NCI-H1436 (cell line): ENCODE measurements at places on chromosomes 7 and 10.

- DNase-seq = no peak
These were observed 193.6 kb downstream of the MAD1L1 start for GRCh38 chr7:2038931-2039728.

DNA sequence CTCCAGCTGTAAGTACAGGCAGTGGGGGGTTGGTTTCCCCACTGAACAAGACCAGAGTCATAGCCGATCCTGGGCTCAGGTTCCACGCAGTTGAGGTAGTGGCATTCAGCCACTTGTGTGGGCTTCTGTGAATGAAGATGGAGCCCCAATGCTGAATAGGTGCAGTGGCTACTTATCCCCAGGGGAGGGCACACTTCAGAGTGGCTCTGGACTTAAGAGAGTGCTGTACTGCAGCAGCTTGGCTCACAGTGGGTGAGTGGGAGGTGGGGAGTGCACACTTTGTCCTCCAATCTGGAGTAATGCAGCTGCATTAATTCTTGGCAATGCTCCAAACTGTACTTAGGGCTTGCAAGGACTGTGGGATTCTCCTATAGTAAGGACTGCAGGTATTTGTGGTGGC, 81.9 kb downstream of the BUB3 start:
- no peak for DNase-seq

DNA sequence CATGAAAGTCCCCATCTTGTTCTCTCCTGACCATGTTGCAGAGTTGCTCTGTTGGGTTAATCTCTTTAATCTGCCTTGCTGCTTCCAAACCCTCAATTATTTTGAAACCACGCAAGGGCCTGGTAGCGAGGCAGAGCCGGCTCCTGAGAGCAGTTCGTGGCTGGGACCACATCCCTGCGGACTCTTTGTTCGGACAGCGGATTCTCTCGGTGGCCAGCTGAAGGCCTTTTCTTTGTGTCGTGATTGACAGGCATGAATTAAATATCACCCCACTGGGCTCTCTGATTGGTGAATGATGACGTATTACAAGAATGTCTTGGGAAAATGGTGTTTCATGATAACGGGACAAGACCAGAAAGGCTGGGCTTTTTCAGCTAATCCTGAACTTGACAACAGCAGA, 66.9 kb upstream of the ARHGAP21 start:
- DNase-seq = no peak

DNA sequence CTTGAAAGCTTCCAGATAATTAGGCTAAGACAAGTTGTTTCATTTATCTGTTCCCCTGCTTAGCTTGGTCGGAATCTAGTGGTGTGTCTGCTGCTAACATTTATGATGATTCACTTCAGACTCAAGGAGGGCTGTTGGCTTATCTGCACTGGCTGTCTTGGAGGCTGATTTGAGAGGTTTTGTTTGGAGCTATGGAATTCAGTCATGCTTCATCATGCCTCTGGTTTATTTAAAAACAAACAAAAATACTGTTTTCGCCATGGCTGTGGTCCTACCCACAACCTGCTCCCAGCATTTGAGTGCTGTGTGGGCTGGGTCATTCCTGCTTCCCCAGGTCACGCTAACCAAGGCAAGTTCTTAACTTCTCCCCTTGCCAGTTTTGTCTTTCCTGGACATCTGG, 11.7 kb upstream of the ARPC1B start:
- DNase-seq = no peak

DNA sequence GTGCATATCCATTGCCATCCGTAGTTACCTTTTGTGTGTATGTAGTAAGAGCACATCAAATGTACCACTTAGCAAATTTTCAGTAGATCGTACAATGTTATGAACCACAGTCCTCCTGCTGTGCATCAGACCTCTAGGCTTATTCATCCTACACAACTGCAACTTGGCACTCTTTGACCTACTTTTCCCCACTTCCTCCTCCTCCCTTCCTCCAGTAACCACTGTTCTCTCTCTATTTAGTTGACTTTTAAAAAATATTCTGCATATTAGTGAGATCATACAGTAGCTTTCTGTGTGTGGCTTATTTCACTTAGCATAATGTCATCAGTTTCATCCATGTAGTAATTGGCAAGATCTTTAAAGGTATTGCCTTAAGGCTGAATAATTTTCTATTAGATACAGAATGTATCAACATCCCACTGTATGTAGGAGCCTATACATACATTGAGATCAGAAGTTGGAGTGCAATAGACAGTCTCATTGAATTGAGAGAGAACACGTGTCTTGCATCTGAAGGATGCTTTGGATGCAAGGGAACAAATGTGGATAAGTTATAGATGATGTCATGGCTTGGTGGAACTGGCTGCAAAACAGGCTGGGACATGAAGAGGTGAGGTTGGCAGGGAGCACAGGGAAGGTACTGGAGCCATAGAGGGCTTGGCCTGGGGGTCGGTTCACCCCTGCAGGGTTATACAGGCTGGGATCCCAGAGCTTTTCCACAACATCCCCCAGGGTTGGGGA, 83.0 kb upstream of the FAM180A start:
- DNase-seq = no peak

- no peak for DNase-seq
These were observed 198.0 kb downstream of the TNS3 start for GRCh38 chr7:47383696-47384445.

DNA sequence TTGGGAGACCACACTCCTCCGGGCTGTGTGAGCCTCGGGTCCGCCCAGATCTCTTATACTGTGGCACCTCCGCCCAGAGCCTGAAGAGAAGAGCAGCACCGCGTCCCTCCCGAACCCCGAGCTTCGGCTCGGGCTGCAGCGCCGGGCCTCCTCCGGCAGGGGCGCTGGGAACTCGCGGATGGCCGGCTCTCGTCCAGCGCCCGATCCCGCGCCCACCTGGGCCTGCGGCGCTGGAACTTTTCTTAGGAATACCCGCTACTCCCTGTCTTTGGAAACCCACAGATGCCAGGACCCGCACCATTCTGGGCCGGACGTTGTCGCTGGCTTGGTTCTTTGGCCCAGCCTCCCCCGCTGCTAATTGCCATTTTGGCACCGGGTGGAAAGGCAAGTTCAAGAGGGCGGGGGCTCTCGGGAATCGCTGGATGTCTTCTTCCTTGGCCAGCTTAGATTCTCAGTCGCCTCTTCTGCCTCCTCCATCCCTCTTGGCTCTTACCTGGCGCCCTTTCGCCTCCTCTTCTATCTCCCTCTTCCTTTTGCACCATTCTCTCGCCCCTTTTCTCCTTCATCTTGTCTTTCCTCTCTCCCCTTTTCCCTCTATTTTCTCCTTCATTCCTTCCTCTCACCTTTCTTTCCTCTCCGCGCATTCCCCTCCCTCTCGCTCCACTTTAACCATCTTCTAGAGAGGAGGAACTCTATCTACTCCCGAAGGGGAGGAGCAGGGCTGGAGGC, 2.1 kb upstream of the SORCS3 start:
- peak; percentile 51 for DNase-seq

- DNase-seq = no peak
These were observed 116.2 kb downstream of the AVL9 start for GRCh38 chr7:32611201-32612099.

DNA sequence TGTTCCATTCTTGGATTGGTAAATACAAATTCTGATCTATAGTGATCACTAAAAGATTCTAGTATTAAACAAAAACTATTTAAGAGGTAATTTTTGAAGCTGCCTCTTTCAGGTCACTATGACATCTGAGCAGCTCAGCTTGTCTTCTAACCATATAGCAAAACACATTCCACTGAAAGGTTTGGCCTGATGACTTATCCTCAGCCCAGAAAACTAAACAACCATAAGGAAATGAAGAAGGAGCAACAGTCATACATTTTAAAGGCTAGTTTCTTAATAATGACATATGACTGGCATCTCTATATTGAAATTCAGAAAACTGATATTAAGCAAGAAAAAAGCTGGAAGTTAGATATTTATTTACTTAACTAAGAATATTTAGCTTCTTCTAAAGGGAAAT, 24.6 kb downstream of the NT5C2 start:
- DNase-seq = no peak

DNA sequence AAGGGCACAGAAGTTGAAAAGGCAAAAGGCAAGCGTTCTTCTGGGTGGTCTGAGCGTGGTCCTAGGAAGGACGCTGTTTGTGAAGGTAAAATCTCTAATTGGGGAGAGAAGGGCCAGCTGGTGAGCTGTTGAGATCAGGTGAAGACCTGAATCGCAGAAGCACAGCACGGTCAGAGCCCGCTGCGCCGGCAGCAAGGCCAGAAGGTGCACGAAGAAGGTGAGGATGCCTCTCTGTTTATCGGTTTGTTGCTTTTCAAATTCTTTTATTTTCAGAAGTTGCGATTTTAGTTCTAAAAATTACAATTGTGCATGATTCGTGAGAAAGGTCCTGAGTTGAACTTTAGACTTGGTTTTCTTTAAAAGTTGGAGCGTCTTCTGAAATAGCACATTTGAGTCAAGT, 247.8 kb upstream of the FOXK1 start:
- no peak for DNase-seq

DNA sequence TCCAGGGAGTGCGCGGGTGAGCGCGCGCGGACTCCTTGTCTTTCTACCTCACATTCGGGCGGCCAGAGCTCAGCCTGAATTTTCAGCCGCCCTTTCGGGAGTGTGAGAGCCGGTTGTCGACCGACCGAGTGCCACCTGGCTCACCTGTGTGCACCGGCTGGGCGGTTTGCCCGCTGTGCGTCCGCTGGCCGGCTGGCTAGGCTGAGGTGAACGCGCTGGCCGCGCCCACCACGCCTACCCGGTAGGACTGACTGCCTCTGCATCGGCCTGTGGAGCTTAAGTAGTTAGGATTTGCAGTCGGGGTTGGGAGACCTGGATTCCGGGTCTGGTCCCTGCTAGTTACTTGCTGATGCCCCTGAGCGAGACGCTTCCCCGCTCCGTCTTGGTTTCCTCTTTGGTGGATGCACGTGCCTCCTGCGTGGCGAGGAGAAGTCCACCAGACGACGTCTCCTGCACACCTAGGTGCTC, 553 bp downstream of the TSPAN15 start:
- DNase-seq = no peak

- no peak for DNase-seq
These were observed 52.7 kb upstream of the APBB1IP start for GRCh38 chr10:26385443-26385842.

- no peak for DNase-seq
These were observed 97.8 kb downstream of the CDK14 start for GRCh38 chr7:90693939-90694338.

DNA sequence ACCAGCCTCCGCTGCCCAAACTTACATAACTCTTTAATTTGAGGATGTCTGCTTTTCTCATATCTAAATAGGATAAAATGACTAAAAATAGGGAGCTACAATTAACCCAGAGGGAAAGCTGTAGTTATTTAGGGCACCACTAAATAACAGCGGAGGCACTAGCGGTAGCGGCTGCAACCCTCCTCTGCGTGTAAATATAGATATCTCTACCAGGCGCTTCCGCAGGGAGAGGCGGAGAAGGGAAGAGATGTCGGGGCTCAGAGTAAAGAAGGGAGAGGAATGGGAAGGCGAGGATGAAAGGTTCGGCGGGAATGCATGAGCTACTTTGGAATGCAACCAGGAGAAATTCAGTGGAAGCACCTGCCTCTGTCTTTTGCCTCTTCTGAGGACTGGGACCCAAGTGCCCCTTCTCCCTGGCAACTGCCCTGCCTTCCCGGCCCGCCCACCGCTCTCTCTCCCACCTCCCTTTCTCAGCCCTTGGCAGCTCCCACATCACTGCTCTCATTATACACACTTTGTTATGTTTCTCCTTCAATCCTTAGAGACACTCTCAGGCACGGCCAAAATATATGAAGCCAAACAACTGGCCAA, 698.3 kb downstream of the PARD3 start:
- no peak for DNase-seq

- DNase-seq = no peak
These were observed 6.3 kb downstream of the ALDH18A1 start for GRCh38 chr10:95650232-95650631.

DNA sequence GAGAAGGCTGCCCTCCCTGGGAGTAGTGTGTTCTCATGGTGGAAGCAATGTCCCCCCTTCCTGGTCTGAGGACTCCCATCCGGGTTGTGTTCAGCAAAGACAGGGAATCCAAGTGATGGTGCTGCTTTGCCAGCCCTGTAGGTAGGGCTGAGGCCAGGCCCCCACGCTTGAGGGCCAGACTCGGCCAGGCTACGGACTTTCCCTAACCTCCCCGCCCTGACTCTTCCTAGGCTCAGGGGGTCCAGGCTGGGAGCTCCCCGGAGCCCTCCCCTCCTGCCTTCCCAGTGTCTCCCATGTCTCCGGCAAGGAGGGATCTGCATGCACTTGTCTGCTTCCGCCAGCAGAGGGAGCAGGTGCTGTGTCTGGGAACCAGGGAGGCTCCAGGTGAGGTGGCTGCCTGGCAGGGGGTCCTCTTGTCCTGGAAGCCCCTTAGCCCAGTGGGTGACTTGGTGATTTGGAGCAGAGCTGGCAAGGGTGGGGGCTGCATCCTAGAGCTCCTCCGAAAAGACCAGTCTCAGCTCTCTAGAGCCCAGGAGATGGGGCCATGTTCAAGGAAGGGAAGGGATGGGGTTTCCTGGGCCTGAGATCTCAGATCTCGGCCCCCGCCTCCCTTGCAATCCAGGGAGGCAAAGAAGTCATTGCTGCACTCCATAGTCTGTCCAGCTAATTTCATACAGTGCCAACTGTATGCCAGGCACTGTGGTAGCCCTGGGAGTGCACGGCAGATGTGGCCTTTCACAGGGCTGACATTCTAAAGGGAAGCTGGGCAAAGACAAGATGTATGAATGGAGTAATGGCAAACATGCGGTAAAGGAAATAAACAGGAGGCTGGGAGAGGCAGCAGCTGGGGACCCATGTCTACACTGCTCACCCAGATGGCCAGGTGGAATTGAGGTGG, 20.3 kb upstream of the SFRP5 start:
- peak; percentile 32 for DNase-seq

DNA sequence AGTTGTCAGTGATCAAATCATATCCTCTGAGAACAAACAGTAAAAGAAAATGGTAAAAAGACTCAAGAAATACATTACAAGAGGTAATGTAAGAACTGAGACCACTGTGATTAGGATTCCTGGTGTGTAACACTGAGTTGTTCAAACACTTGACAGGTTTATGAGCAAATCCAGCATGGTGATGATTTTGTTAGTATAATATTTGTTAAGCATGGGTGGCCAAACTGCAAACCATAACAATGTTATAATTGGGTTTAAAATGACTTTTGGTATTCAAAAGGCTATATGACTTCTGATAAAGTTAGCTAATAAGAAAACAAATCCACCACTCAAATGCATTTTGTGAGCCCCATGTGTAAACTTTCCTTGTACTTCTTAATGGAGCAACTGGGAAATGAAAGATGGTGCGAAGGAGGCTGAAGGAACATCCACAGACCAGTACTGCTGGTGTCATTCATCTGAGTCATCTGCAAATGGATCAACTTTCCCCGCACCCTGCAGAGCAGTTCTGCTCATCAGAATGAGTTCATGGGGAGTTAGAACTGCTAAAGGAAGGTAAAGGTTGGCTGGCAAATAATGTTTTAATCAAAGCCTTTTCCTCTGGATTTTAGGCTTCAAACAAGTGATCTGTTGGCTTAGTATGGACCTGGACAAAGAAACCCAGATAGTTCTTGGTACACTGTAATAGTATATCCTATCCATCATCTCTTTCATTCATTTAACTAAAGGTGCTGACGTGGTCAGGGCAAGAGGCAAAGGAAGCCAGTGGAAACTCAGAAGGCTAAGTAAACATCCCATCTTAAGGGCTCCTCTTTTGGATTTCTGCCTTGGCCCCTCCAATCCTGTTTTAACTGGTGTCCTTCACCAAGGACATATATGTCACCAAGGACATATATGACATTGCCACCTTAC, 45.0 kb downstream of the AFAP1L2 start:
- DNase-seq = no peak
